IPS DF 6.9 (cell line): ENCODE measurements at places on chromosomes 5 and 9.
A peak's percentile ranks its signal among the peaks of the same experiment; 100 is the strongest.

DNA sequence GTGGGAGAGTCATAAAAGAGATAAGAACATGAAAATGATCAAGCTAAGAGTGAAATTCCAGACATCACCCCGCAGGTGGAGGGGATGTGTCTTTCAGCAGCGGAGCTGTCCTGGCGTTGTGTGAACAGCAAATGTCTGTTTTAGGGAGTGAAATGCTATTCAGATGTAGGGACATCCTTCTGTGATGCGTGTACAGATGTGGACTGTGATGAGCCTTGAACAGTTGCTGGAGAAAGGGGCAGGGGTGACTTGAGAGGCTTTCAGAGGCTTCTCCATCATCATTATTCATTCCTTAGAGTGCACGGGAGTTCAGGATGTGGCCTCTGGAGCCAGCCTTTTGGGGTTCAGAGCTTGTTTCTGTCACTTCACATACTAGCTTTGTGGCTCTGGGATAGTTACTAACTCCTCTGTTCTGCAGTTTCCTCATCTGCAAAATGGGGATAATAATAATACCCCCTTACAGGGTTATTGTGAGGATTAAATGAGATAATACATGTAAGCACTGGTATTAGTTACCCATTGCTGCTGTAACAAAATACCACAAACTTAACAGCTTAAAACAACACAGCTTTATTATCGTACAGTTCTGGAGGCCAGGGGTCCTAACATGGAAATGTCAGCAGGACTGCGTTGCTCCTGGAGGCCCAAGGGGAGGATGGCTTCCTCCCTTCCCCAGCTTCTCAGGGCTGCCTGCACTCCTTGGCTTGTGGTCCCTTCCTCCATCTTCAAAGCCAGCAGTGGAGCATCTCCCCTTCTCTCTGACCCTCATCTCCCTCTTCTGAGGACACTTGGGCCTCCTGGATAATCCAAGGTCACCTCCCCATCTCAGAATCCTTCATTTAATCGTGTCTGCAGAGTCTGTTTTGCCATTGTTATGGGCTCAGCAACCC lies 9.4 kb downstream of the TRAF1 start:
- H3K27ac ChIP-seq = no peak overlapping the region
- 0 out of 2 replicates have a peak, but pooled peaks cover 2% of the 10 kb centered on the region for H3K4me1 ChIP-seq
- no peaks in the 10 kb centered on the region for H3K36me3 ChIP-seq
- no peak overlapping the region for H3K4me3 ChIP-seq
- H3K27me3 ChIP-seq = no peaks in the 10 kb centered on the region

- H3K36me3 ChIP-seq = no peaks in the 10 kb centered on the region
- no peak overlapping the region for H3K4me3 ChIP-seq
- DNase-seq = no peak
- no peak overlapping the region for H3K27ac ChIP-seq
- no peaks in the 10 kb centered on the region for H3K27me3 ChIP-seq
- no peaks in the 10 kb centered on the region for H3K4me1 ChIP-seq
Observed at GRCh38 chr5:165138236-165138635, 1632.8 kb downstream of the MAT2B start.

- H3K27me3 ChIP-seq = no peaks in the 10 kb centered on the region
- no peak for DNase-seq
- H3K27ac ChIP-seq = no peak overlapping the region
- H3K36me3 ChIP-seq = no peaks in the 10 kb centered on the region
- H3K4me3 ChIP-seq = no peak overlapping the region
Observed at GRCh38 chr9:133996531-133997520, 4.7 kb upstream of the VAV2 start.

DNA sequence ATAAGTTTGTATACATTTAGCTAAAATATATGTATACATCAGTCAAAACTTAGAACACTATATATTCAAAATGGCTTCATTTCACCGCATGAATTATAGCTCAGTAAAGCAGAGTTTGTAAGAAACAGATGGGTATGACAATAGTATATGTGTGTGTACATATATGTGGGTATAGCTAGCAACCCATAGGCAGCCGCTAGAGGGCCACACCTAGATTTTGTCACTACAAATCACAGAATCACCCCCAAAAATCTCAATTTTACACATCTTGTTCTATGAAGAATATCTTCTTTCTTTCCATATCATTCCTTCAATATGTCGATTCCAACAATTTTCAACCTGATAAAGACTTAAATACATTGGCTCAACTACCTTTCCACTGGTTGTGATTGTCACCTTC lies 357.8 kb upstream of the CCNG1 start:
- no peak overlapping the region for H3K4me3 ChIP-seq
- H3K36me3 ChIP-seq = no peaks in the 10 kb centered on the region

- no peaks in the 10 kb centered on the region for H3K4me1 ChIP-seq
- no peak for DNase-seq
- H3K27ac ChIP-seq = no peak overlapping the region
Observed at GRCh38 chr9:117541181-117541580, 126.3 kb upstream of the ASTN2 start.

GRCh38 chr9:97109194-97109811 lies 70.4 kb upstream of the CTSV start:
- H3K4me3 ChIP-seq = no peak overlapping the region
- H3K27ac ChIP-seq = no peak overlapping the region
- DNase-seq = peak; percentile 41
- H3K4me1 ChIP-seq = no peaks in the 10 kb centered on the region
- H3K36me3 ChIP-seq = no peaks in the 10 kb centered on the region; the same call in 1 of the 2 replicates
- no peaks in the 10 kb centered on the region for H3K27me3 ChIP-seq

- no peak overlapping the region for H3K4me3 ChIP-seq
- no peak overlapping the region for H3K27ac ChIP-seq
- no peaks in the 10 kb centered on the region for H3K36me3 ChIP-seq
- H3K27me3 ChIP-seq = no peaks in the 10 kb centered on the region
- no peak for DNase-seq
Observed at GRCh38 chr9:87138128-87139040, 191.1 kb upstream of the GAS1 start.

GRCh38 chr9:101317735-101318134 lies 67.1 kb downstream of the BAAT start:
- no peaks in the 10 kb centered on the region for H3K36me3 ChIP-seq
- H3K4me1 ChIP-seq = no peaks in the 10 kb centered on the region
- DNase-seq = no peak
- no peak overlapping the region for H3K4me3 ChIP-seq

GRCh38 chr5:177426566-177427210 lies at the start of gene GRK6:
Gene GRK6, plus strand, starts transcription at chr5:177426676. Its CDS starts 170 bp downstream, at chr5:177426846.
- peak within 1 kb of the TSS; percentile 76 for H3K4me3 ChIP-seq
- H3K27me3 ChIP-seq = no peaks in the 10 kb centered on the region
- DNase-seq = no peak
- peaks cover 6% of the 10 kb centered on the region; the same call in 1 of the 2 replicates for H3K36me3 ChIP-seq

DNA sequence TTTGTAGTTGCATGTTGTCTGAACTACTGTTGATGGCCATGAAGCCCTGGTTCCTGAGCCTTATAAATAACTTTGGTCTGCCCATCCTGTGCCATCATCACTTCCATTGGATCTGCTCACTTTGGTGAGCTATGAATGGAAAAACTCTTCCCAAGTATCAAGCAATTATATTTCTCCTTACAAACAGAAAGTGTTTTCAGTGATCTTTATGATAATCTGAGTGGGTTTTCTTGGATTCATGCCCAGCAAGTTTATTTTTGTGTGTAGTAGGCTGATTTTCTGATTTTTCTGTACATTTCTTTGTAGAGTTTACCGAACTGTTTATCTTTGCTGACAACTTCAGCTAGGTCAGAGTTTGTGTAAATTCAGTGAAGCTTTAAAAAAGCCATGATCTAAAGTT lies 31.0 kb downstream of the CAMK4 start:
- H3K4me1 ChIP-seq = no peaks in the 10 kb centered on the region
- H3K36me3 ChIP-seq = no peaks in the 10 kb centered on the region
- DNase-seq = no peak

DNA sequence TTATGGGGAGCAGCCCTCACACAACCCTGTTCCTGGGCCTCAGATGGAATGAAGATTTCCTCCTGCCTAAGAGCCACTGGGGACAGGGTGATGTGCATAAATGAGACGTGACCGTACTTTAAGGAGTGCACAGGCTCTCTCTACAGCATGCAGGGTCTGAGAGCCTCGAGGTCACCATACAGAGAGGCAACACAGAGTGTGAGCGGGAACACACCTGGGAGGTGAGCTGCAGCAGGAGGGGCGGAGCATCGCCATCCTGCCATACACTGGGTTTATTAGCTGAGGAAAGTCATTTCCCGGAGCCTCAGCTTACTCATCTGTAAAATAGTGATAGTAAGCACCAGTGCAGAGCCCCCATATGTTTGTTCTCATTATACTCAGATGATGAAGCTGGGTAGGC lies 182.5 kb upstream of the RAD23B start:
- no peaks in the 10 kb centered on the region for H3K27me3 ChIP-seq
- no peaks in the 10 kb centered on the region for H3K36me3 ChIP-seq
- no peaks in the 10 kb centered on the region for H3K4me1 ChIP-seq
- no peak overlapping the region for H3K27ac ChIP-seq

DNA sequence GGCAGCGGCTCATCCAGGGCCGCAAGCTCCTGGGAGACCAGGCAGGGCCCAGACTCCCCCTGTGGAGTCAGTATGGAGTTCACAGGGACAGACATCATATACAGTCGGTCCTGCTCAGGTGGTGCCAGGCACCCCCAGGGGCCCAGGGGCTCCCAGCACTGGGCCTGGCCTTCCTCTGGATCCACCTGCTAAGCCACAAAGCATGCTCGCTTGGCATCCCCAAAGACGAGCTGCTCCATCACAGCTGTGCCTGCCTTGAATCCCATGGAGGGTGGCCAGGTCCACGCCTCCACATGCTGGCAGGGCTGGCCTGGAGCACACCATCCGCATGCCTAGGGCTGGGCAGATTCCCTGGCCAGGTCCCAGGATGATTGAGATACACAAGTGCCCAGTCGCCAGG lies 4.6 kb downstream of the BICD2 start:
- H3K27ac ChIP-seq = no peak overlapping the region
- no peak for DNase-seq
- H3K36me3 ChIP-seq = no peaks in the 10 kb centered on the region
- no peaks in the 10 kb centered on the region for H3K27me3 ChIP-seq
- H3K4me3 ChIP-seq = no peak overlapping the region
- peaks cover 3% of the 10 kb centered on the region for H3K4me1 ChIP-seq

GRCh38 chr5:87705876-87706275 lies 293.1 kb upstream of the CCNH start:
- no peak overlapping the region for H3K4me3 ChIP-seq
- H3K27me3 ChIP-seq = no peaks in the 10 kb centered on the region
- no peak for DNase-seq
- H3K36me3 ChIP-seq = no peaks in the 10 kb centered on the region
- H3K4me1 ChIP-seq = no peaks in the 10 kb centered on the region
- H3K27ac ChIP-seq = no peak overlapping the region

DNA sequence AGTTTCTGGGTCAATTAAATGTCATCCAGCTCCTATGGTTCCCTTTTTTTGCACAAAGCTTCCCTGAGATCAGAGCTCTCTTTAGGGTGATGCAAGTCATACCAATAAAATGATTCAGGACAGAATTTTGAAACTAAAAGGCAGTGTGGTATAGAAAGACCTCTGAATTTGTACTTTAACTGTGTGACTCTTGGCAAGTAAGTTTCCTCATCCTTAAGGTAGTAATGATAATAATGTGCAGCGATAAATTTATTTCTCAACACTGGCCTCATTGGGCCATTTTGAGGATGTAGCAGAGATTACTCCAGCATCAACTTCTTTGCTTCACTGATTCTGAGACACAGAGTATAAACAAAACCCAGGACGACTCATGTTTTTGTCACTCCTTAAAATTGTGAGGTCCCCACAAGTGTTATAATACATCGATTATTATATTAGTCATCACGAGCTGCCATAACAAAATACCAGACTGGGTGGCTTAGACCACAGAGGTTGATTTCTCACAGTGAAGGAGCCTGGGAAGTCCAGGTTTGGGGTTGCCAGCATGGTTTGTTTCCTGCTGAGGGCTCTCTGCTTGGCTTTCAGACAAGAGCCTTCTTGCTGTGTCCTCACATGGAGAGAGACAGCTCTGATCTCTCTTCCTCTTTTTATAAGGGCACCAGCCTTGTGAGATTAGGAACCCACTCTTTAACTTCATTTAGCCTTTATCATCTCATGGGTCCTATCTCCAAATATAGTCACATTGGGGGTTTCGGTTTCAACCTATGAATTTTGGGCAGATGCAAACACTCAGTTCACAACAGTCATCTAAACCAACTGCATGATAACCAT lies 293.0 kb downstream of the ZNF608 start:
- no peak overlapping the region for H3K27ac ChIP-seq
- H3K4me1 ChIP-seq = no peaks in the 10 kb centered on the region
- no peak for DNase-seq
- H3K27me3 ChIP-seq = no peaks in the 10 kb centered on the region
- no peaks in the 10 kb centered on the region for H3K36me3 ChIP-seq
- no peak overlapping the region for H3K4me3 ChIP-seq

DNA sequence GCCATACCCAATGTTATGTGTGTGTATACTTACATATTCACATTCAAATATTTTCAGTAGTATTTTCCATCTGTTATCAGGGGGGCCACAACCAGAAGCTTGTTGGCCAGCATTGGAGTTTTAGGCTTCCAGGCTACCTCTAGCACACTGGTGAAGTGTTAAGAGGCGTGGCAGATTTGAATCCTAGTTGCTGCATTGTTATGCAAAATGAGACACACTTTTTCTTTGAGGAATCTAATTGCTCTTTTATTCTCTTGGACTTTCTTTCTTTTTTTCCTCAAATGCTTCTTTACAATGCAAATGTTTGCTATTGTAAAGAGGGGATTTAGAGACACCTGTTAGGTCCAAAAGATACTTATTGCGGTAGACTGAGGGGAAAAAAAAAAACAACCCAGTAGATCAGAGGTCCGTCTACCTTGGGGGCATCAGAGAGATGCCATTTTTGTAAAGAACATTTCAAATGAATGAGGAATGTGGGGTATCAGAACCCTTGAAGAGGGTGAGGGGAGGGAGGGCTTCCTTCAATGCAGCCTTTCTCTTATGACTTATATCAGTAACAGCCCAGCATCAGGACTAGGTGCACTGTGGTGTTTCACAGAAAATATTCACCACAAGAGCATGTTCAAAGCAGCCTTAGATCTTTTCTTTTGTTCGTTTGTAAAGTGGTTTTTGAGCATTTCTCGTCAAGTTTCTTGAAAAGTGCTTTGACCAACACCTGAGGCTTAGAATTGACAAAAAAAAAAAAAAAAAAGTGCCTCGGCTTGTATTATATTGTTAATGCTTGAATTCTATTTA lies 3.8 kb downstream of the SMARCA2 start:
- H3K27ac ChIP-seq = no peak overlapping the region
- no peak for DNase-seq
- H3K27me3 ChIP-seq = peaks cover 7% of the 10 kb centered on the region; the same call in 1 of the 2 replicates
- no peaks in the 10 kb centered on the region for H3K36me3 ChIP-seq

- H3K36me3 ChIP-seq = no peaks in the 10 kb centered on the region
- no peaks in the 10 kb centered on the region for H3K4me1 ChIP-seq
- H3K27me3 ChIP-seq = no peaks in the 10 kb centered on the region
- H3K4me3 ChIP-seq = no peak overlapping the region
Observed at GRCh38 chr5:128225245-128226030, 141.9 kb downstream of the SLC12A2 start.

- H3K4me3 ChIP-seq = no peak overlapping the region
- no peaks in the 10 kb centered on the region; the same call in 1 of the 2 replicates for H3K36me3 ChIP-seq
- H3K27me3 ChIP-seq = no peaks in the 10 kb centered on the region; the same call in 1 of the 2 replicates
- DNase-seq = no peak
- no peak overlapping the region for H3K27ac ChIP-seq
Observed at GRCh38 chr9:100340224-100340623, 12.5 kb downstream of the TEX10 start.
